Body of pancreas (tissue), 4 donors: ENCODE measurements at places on chromosomes 2 and 18.

- no peak for DNase-seq
Measured at GRCh38 chr2:205270689-205271088, 411.6 kb upstream of the NRP2 start.

DNA sequence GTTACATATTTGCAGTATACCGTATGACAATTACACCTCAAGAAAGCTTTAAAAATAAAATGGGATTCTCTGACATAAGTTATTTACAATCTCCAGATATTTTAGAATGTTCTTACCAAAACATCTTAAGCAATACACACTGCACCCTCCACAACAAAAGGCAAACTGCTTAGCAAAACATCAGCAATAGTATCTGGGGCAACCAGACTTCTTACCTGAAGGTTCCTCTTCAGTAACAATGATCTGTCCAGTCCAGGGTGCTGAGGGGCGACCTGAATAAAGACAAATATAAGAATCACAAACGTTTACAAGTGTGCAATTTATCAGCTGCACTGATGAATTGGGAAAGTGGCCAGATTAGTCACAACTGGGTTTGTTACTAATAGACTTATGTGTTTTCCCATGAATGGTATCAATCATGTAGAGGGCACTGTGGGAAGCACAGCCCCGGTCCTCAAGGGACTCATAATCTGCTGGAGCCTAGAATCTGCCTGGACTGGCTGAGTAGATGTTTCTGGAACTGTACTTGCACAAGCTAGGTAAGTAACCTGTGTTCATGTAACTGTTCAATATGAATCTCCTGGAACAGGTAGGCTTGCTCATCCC is 70.7 kb downstream of the MYOM1 start:
- no peak for DNase-seq

DNA sequence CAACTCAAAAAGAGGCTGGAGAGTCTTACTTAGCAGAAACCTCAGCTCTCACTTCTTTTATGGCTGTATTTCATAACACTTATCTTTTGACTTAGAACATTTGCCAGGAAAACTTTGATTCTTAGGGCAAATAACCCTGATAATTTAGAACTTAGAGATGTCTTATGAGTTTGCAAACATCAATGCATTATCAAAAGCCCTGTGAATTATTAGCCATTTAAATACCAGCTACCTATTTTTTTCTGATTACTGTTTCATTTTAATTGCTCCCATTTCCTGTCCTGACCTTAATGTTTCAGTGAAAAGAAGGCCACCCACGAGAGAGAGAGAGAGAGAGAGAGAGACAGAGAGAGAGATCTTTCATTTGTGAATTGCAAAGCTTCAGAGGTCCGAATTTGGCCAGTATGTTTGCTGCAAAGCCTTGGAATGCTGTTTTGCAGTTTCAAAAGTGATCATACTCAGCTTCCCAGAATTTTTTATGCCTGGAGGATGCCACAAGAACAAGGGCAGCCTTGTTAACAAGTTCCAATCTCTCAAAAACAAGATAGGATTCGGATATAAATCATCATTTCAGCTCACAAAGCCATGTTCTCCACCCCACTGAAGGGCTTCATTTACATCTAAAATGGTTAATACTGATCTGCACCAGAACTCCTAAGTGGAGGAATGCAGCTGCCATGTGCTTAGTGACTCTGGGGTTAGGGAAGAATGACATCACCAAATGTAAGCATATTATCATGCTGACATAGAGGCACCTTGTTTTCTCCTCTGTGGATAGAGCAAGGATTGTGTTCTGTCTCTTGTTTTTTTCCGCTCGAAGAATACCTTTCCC is 478.2 kb downstream of the ARHGAP15 start:
- no peak for DNase-seq

DNA sequence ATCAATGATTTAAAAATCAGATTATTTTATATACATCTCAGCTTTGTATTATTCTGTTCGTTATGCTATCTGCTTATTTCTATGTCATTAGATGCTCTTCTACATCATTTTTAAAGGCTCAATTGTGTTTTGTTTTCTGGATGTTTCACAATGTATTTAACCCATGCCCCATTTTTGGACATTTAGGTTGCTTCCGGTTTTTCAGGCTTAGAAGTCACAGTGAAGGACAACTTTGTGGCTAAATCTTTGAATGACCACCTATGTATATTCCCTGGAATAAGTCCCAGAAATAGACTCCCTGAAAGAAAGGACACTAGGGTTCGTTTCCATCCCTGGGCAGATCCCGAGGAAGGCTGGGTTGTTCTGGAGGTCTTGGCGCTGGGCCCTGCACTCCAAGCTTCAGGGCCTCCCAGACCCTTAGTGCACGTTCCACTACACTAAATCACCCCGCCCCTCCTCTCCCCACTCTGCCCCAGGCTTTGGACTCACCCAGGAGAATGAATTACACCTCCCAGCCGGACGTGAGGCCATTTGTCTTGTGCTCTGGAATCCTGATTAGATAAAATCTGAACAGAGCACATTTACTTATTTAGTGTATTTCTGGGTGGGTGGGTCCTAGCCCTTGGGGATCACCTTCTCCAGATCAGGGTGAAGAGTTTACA is 188.2 kb downstream of the ZFP36L2 start:
- no peak for DNase-seq

DNA sequence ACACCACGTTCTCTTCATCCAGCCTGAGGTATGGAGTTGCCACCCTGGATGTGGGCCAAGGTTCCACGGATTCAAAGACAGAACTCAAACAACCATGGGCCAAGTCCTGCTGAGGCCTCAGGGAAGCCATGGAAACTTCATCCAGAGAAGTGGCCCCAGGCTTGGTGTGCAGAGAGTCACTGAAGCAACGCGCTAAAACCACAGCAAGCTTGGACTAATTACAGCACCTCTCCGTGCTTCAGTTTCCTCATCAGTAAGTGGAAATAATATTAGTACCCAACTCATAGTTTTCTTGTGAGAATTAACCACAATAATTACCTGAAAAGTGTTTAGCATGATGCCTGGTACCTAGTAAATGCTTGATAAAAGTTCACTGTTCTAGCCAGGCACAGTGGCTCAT is 19.2 kb upstream of the AP1S3 start:
- DNase-seq, result no peak

DNA sequence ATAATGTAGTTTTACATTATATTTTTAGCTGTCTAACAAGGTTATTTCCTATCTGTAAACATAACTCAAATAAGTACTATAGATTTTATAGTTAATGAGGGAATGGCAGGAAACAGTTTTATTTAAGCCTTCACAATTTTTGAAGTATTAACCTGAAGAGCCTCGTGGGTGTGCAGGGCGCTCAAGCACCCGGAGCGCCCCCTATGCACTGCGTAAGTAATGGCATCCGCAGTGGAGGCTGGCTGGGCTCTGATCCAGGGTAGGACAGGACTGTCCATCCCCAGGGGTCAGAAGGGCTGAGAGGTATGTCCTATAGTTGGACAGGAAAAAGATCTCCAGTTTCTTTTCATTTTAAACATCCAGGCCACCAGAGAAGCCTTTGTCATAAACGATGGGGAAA is 8.2 kb upstream of the GBX2 start:
- no peak for DNase-seq

GRCh38 chr2:56089931-56090330 is 93.9 kb upstream of the CCDC85A start:
- no peak for DNase-seq

DNA sequence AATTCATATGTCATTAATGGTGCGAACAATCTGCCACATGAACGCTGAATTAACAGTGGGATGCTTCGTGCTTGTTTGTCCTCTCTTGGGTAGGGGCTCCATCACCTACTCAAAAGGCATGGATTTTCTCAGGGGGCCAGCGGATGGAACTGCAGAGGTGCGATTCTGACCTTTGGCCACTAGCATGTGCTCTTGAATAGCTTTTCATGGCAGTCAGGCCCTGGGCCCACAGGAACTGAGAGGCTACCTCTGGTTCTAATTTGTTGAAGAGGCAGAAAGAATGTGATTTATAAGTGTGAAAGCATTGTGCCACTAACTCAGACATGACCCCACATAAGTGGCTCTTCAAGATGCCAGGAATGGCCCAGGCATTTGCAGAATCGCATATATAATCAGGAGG is 283.2 kb downstream of the INSIG2 start:
- peak; percentile 28 for DNase-seq

GRCh38 chr2:105951384-105951694 is 206.6 kb downstream of the NCK2 start:
- DNase-seq, result no peak

DNA sequence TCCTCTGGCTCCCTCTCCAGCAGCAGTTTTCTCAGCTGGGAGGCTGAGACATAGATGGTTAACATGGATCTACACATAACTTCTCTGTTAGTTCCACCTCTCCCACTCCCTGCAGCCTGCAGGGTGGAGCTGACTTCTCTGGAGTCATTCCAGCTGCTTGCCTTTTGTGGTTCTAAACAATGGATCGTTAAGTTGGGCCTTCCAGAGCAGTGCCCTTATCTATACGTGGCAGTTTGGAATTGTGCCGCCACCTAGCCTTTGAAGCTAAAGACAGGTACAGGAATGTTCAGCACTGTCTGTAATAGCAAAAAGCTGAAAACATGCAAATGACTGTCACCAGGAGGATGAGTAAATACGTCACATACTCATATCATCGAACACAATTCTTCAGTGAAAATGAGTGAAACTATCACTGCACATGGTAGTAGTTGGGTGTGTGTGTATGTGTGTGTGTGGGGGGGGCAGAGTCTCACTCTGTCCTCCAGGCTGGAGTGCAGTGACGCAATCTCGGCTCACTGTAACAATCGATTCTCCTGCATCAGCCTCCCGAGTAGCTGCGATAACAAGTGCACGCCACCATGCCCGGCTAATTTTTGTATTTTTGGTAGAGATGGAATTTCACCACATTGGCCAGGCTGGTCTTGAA is 50.3 kb downstream of the SH2D6 start:
- peak; percentile 79 for DNase-seq

GRCh38 chr2:159126432-159127022 is 158.1 kb downstream of the TANC1 start:
- no peak for DNase-seq
